Natural killer cell treated with Interleukin-12 subunit alpha and Interleukin-12 subunit beta and Interleukin-15 and Interleukin-18, amount 100 ng/mL, for 72 hours (primary cell): ENCODE measurements at places on chromosomes 5 and 9. TPM values are rescaled to one million over a fixed set of nuclear protein-coding genes. Genes with fewer than 3 reads are reported as not detected.
A peak's percentile ranks its signal among the peaks of the same experiment; 100 is the strongest.

- H3K4me3 ChIP-seq: no peak overlapping the region
- no peak for DNase-seq
- peaks cover 41% of the 10 kb centered on the region for H3K36me3 ChIP-seq
- H3K4me1 ChIP-seq: no peaks in the 10 kb centered on the region
- no peak overlapping the region for H3K27ac ChIP-seq
- H3K27me3 ChIP-seq: no peaks in the 10 kb centered on the region
These were observed 327.5 kb downstream of the FBXL17 start for GRCh38 chr5:108054349-108054748.

DNA sequence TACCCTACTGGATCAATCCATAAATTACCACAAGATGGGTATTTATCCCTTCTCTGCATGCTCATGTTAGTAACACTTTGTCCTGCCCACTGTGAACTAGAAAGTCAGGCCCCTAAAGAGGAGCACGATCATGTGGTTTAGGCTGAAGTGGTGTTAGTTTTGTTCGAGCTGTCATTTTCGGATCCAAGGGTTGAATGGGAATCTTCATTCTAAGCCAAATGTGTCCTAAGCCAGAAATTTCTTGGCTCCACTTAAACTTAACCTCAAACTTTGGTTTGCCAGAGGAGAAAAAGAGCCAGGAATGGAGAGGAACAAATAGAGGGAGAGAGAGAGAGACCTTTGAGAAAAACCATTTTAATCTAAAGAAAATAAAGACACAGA, 837.7 kb upstream of the ZNF608 start:
- H3K27ac ChIP-seq: no peak overlapping the region
- H3K4me3 ChIP-seq: no peak overlapping the region

Gene PCDHGA2
- total RNA-seq: not detected

Gene CCDC180
- total RNA-seq: 2.3 TPM

Gene SLC6A7
- not detected for total RNA-seq

DNA sequence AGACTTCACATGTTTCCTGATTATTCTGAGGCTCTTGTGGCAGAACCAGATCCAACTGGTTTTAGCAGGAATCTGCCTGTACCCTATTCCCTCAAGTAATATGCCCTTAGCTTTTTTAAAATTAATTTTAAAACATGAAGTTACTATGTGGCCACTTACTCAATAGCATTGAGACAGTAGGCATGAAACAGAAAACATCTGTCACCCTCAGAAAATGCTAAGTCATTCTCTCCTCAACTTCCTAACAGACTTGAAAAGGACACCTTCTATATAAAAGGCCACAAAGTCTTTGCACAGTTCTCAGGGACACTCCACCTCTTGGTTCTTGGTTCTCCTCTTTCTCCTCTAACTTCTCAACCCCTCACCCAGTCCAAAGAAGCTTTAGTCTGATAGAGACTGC, 277.8 kb downstream of the RAB3C start:
- no peak for DNase-seq
- H3K27me3 ChIP-seq: peaks cover 8% of the 10 kb centered on the region
- no peaks in the 10 kb centered on the region for H3K4me1 ChIP-seq
- H3K36me3 ChIP-seq: no peaks in the 10 kb centered on the region
- no peak overlapping the region for H3K4me3 ChIP-seq

- peaks cover 59% of the 10 kb centered on the region for H3K4me1 ChIP-seq
- peak overlapping the region; percentile 98 for H3K4me3 ChIP-seq
These were observed 2.5 kb downstream of the TRIM32 start for GRCh38 chr9:116689486-116690032.

Gene PCDHA3
- not detected for total RNA-seq

DNA sequence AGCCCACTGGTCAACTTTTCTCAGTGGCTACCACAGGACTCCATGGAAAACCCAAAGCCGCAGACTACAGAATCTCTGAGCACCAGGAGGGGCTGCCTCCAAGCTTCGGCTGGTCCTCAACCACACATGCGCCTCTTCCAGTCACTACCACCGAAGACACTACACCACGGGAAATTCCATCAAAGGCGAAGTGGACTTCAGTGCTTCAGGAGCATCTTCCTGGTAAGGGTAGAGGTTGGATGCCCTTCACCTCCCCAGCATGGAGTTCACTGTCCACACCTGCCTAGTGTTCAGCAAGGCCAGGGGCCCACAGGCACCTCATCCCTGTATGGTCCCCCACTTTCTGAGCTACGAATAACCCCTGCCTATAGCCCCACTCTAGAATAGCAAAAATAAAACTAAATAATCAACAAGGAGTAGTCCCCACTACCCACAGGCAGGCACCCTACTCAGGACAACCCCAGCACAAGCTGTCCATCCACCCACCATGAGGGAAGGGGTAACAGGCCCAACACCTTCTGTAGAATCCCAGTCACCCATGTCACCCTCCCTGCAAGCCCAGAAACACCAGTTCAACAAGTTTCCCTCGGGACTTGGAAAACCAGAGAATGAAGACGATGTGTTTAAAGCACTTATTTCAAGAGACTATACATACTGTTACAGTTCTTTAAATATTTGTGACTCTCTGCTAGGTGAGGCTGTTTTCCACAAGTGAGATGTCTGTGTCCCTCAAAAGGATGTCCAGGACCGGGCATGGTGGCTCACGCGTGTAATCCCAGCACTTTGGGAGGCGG, 2.6 kb downstream of the VDAC1 start:
- DNase-seq: no peak
- peaks cover 31% of the 10 kb centered on the region for H3K4me1 ChIP-seq
- peak overlapping the region; percentile 93 for H3K4me3 ChIP-seq
- peak overlapping the region; percentile 91 for H3K27ac ChIP-seq
- no peaks in the 10 kb centered on the region for H3K36me3 ChIP-seq

DNA sequence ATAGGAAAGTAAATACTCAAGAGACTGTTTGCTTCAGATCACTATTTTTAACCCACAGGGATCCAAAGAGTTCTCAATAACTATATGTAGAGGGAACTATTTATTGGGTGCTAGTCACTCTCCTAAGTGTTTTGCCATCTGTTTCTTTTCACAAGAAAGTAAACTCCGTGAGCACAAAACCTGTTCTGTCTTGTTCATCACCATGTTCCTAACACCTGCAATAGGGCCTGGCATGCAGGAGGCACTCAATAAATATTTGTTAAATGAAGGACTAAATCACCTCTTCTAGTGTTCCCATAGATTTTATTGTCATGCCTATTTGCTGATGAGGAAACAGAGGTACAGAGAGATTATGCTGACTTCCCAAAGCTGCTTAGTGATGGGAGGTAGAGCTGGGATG, 118.2 kb downstream of the VCAN start:
- H3K27ac ChIP-seq: no peak overlapping the region
- no peaks in the 10 kb centered on the region for H3K27me3 ChIP-seq
- no peaks in the 10 kb centered on the region for H3K36me3 ChIP-seq
- H3K4me1 ChIP-seq: no peaks in the 10 kb centered on the region

DNA sequence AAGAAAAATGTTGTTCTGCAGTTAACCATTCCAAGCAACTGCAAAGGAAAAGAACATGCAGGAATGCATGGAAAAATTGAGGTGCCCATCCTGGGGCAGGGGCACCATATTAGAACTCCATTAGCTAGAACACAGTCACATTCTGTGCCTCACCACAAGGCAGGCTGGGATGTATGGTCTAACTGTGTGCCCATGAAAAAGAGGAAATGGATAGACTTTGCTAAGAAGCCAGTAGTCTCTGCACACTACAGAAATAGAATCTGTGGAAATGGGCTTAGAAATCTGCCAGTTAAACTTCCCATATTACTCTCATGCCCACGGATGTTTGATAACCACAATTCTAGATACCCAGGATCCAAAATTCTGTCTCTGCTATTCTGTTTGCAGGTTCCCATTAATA, 423.8 kb upstream of the SMARCA2 start:
- peaks cover 8% of the 10 kb centered on the region for H3K36me3 ChIP-seq
- no peak overlapping the region for H3K27ac ChIP-seq
- DNase-seq: no peak
- H3K4me3 ChIP-seq: no peak overlapping the region
- no peaks in the 10 kb centered on the region for H3K27me3 ChIP-seq

DNA sequence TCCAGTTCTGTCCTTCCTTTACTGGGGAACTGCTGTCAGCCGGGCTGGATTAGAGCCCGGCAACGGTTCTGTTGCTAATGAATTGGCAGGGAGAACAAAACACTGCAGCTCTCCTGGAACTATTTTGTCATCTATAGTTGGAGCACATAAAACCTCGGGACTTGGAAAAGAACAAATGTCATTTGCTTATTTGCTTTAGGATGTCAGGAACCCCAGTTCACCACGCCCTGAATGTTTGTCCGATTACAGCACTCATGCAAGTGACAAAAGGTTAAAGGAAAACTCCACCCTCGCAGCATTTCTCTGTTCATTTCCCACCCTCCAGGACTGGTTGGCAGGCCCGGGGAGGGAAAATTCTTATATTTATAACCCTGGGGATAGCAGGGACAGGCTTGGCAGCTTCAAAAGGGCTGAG, 66.4 kb upstream of the PLPP1 start:
- no peaks in the 10 kb centered on the region for H3K27me3 ChIP-seq
- H3K4me1 ChIP-seq: peaks cover 9% of the 10 kb centered on the region
- no peak for DNase-seq
- no peak overlapping the region for H3K27ac ChIP-seq

- no peaks in the 10 kb centered on the region for H3K27me3 ChIP-seq
- H3K27ac ChIP-seq: no peak overlapping the region
- H3K4me1 ChIP-seq: peaks cover 15% of the 10 kb centered on the region
- no peaks in the 10 kb centered on the region for H3K36me3 ChIP-seq
- DNase-seq: no peak
- H3K4me3 ChIP-seq: no peak overlapping the region
These were observed 183.2 kb upstream of the POU5F2 start for GRCh38 chr5:93924628-93925027.

- no peak for DNase-seq
- H3K36me3 ChIP-seq: peaks cover 17% of the 10 kb centered on the region
- H3K4me3 ChIP-seq: no peak overlapping the region
- no peak overlapping the region for H3K27ac ChIP-seq
- peaks cover 6% of the 10 kb centered on the region for H3K4me1 ChIP-seq
These were observed 68.6 kb downstream of the ERMP1 start for GRCh38 chr9:5764130-5764868.

Gene TEK
- total RNA-seq: not detected

DNA sequence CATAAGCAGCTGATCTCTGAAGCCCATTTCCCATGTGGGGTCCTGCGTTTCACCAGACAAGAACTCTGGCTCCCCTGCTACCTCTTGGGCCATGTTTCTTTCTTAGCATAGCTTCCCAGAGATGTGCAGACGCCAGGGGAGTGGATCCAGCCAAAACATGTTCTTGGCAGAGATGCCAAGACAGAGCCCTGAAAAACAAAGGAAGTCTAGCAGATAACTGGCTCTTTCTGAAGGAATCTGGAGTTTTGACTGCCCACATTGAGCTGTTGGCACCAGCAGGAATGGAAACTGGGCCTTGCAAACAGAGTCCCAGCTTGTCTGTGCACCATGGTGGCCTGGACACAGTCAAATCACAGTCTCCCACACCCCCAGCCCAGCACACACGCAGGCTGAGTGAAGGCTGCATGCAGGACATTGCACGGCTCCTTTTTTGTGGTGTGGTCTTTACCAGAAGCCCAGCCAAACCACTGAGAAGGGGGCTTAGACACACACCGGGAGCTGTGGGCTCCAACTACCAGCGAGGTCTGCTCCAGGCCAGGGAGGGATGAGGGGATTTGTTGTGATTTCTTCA, 114.7 kb downstream of the SNX18 start:
- peaks cover 18% of the 10 kb centered on the region for H3K4me1 ChIP-seq
- no peaks in the 10 kb centered on the region for H3K27me3 ChIP-seq
- peaks cover 4% of the 10 kb centered on the region for H3K36me3 ChIP-seq
- H3K4me3 ChIP-seq: no peak overlapping the region

Gene KIF4B
- total RNA-seq: not detected

DNA sequence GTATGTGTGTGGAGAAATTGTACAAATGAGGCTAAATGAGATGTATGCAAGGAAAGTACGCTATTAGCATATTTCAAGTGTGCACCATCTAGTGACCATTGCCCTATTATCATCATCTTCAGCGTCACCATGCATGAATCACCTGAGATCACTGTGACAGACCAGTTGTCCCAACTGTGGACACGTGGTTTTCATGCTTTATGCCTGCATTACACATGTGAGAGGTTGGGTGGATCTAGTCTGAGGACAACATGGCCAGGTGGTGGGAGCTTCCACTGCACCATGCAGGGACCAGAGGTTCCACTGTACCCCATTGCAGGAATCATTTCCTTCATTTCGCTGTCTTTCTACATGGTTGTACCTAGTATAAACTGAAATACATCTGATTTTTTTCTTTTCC, 329.8 kb downstream of the SLIT3 start:
- H3K4me3 ChIP-seq: no peak overlapping the region
- no peak for DNase-seq
- H3K27ac ChIP-seq: no peak overlapping the region
- no peaks in the 10 kb centered on the region for H3K36me3 ChIP-seq

- H3K27me3 ChIP-seq: peaks cover 4% of the 10 kb centered on the region
- no peak overlapping the region for H3K27ac ChIP-seq
- no peak overlapping the region for H3K4me3 ChIP-seq
- no peaks in the 10 kb centered on the region for H3K36me3 ChIP-seq
These were observed 309.8 kb downstream of the TRPM3 start for GRCh38 chr9:70811638-70812037.

- peaks cover 4% of the 10 kb centered on the region for H3K36me3 ChIP-seq
- H3K27me3 ChIP-seq: no peaks in the 10 kb centered on the region
- DNase-seq: no peak
- H3K4me1 ChIP-seq: no peaks in the 10 kb centered on the region
These were observed 47.1 kb downstream of the BRINP1 start for GRCh38 chr9:119322184-119322583.

Gene PRLR
- not detected for total RNA-seq

Gene PRKAA1
- total RNA-seq: 92.3 TPM

DNA sequence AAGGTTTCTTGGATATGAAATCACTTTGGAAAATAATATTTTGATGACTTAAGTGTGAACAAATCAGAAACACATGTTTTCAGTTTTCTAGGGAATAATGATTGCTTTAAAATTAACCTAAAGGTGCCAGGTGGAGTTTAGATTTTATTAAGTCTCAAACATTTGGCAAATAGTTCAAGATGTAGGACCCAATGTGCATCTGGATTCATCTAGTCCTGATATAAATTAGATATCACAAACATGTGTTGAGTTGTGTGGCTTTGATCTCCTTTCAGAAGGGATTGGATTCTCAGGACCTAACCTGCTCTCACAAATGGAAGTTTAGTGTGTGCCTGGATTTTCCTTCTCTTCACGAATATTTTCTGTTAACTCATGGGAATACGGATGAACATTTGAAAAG, 291.4 kb upstream of the ISL1 start:
- H3K4me3 ChIP-seq: no peak overlapping the region
- no peak overlapping the region for H3K27ac ChIP-seq
- no peaks in the 10 kb centered on the region for H3K36me3 ChIP-seq
- no peak for DNase-seq
- H3K4me1 ChIP-seq: no peaks in the 10 kb centered on the region

- H3K27ac ChIP-seq: no peak overlapping the region
- no peaks in the 10 kb centered on the region for H3K4me1 ChIP-seq
- H3K27me3 ChIP-seq: peaks cover 52% of the 10 kb centered on the region
These were observed 2.2 kb downstream of the THBS4 start for GRCh38 chr5:80037366-80037765.

Gene ACSL6
- total RNA-seq: 0.67 TPM

- no peaks in the 10 kb centered on the region for H3K36me3 ChIP-seq
- H3K4me3 ChIP-seq: no peak overlapping the region
- no peak for DNase-seq
- peaks cover 12% of the 10 kb centered on the region for H3K4me1 ChIP-seq
These were observed 45.3 kb upstream of the SIL1 start for GRCh38 chr5:139243425-139243970.

Gene HEMGN
- not detected for total RNA-seq

Gene EQTN
- total RNA-seq: not detected
